Nephron progenitor cell (in vitro differentiated cells): ENCODE measurements at places on chromosomes 16 and 17.
A peak's percentile ranks its signal among the peaks of the same experiment; 100 is the strongest.

DNA sequence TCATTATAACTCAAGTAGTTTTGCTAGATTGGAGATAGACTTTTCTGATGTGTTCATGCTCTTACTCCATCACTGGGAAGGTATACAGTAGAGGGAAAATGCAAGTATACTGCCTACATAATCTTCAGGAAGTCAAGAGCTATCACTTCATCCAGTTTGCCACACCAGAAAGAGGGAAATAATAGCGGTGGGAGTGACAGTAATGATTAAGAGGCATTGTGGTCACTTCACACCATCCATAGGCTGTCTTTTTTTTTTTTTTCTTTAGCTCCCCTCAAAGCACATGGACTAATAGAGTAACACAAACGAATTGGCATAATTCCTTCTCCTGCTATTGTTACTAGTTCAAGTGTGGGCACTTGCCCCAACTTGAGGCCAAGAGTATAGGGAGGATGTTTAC, 28.4 kb upstream of the HLF start:
- no peak for DNase-seq

DNA sequence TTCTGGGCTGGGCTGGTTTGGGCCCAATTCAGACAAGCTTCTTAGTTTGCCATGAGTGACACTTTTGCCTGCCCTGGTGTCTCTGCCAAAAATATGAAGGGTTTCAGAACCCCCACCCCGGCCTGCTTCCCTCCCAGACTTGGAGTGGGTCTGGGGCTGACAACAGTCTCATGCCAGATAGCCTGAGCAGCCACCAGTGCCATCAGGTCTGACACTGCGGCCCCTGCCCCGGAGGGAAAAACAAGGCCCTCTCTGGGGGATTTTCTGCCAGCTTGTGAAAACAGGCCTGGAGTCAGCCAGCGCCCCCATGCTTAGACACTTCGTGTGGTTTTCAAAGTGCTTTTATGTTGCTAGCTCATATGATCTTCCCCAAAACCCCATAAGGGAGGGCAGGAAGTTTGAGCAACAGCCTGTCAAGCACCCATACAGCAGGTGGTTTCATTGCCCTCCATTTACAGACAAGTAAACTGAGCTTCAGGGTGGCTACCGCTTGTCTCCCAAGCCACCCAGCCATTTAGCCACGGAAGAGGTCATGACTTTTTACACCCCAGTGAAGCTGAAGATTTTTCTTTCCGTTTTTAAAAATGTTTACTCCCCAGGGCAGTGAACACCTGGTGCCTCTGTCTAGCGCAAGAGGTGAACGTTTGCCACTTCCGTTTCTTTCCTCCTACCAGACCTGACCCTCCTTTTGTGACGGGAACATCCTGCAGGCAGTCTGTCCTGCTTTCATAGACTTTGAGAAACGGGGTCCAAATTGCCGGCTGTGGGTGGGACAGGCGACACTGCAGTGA, 300.6 kb downstream of the SEC14L1 start:
- no peak for DNase-seq

DNA sequence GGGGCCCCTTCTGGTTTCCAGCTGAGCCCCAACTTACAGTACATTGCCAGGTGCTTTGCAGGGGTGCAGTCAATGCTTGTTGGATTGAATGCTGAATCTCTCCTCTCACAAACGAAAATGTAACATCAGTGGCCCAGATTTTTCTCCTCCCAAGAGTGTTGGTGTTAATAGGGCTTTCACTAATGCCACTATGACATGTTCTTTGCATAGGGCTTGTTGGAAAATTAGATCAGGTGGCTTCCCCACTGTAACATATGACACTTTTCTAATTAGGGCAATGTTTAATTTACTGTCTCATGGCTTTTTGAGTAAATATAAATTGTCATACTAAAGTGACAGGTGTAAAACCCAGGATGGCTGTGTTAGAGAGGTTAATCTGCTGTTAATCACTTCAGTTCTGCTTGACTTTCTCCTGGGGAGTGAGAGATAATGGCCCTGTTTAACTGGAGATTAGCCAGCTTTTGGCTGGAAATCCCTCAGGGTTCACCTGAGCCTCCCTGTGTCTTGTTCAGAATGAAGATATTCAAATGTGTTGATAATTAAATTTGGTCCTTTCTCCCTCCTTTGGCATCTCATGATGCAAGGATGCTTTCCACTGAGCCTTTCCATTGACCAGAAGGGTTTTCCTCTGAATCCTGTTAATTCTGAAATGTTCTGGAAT, 502.3 kb downstream of the RBFOX1 start:
- DNase-seq = no peak

GRCh38 chr17:32298721-32299579, 33.3 kb downstream of the RHBDL3 start:
- DNase-seq = peak; percentile 37

DNA sequence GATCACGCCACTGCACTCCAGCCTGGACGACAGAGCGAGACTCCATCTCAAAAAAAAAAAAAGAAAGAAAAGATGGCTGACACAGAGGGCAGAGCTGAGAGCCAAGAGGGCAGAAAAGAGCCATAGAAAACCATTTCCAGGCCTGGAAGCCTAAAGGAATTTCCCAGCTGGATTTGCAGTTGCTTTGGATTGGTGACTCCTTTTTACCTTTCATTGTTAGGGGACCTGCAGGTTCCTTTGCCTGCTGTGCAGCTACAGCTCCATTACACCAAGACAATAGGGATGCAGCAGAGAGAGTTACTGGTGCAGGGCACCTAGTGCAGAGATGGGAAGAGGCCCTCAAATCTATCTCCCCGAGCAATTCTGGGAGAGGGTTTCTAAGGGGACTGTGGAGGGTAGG, 18.4 kb downstream of the ZNF668 start:
- DNase-seq = no peak

DNA sequence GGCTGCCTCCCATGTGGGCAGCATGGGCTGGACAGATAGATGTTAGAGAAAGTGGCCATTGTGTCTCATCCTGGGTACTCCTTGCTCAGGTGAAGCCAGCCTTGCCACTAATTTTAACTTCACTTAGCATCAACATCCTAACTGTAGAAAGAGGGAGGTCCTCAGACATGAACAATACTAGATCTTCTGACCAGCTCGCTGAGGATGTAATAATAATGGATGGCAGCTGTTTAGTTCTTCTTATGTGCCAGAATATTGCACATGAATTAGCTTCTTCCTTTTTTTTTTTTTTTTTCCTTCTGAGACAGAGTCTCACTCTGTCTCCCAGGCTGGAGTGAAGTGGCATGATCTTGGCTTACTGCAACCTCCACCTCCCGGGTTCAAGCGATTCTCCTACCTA, 232.4 kb downstream of the CCDC182 start:
- no peak for DNase-seq

GRCh38 chr16:11361701-11362451, 16.6 kb downstream of the RMI2 start:
- no peak for DNase-seq

GRCh38 chr17:45895969-45896785, 1.8 kb downstream of the MAPT start:
- DNase-seq = peak; percentile 29

DNA sequence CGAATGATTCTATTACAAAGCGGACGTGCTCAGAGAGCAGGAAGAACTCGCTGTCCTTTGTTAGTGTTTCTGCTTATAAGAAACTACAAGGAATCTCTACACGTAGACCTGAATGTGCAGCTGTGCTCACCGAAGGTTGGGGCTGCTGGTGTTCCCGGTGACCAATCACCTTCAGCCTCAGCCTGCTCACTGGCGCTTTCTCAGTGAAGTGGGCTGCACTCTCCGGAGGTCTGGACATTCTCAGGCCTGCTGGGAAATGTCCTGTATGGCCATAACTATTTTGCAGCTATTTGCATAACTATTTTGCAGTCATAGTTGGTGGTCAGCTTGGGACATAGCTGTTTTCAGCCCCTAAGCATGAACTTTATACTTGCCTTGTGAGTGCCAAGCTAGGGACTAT, 9.7 kb upstream of the CIAO3 start:
- DNase-seq = no peak

- no peak for DNase-seq
Measured at GRCh38 chr17:82449883-82450356, 632 bp downstream of the CYBC1 start.

DNA sequence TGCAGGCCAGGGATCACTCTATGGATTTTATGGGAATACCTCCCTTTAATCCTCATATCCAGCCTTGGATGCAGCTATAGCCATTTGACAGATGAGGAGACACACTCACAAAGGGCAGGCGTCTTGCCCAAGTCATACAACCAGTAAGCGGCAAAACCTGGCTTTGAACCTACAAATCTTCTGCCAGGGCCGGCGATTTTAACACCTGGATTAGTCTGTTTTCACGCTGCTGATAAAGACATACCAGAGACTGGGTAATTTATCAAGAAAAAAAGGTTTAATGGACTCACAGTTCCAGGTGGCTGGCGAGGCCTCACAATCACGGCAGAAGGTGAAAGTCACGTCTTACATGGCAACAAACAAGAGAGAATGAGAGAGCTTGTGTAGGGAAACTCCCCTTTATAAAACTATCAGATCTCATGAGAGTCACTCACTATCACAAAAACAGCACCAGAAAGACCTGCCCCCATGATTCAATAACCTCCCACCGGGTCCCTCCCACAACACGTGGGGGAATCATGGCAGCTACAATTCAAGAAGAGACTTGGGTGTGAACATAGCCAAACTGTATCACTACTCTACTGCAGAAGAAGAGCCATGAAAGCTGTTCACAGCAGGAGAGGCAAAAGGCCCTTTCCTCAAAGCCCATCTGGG, 67.5 kb downstream of the XYLT1 start:
- no peak for DNase-seq

- no peak for DNase-seq
Measured at GRCh38 chr17:10836145-10836544, 1.7 kb downstream of the PIRT start.

- DNase-seq = peak; percentile 15
Measured at GRCh38 chr17:68197997-68198930, 49.6 kb upstream of the AMZ2 start.

DNA sequence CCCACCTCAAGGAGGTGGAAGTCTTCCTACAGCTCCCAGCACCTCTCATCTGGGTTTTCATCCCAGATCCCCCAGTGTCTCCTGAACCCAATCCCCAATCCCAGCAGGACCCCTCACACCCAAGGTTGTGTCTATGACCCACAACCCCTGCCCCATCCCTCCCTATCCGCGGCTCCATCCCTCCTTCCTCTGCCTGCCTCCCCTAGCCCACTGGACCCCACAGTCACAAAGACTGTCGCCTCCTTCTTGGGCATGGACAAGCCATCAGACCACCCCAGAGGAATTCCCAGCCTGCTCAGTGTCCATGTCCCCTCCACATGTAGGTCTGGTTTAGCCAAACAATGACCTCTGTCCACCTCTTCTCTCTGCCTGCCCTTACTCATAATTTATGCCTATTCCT, 12.3 kb downstream of the CES1 start:
- DNase-seq = no peak

DNA sequence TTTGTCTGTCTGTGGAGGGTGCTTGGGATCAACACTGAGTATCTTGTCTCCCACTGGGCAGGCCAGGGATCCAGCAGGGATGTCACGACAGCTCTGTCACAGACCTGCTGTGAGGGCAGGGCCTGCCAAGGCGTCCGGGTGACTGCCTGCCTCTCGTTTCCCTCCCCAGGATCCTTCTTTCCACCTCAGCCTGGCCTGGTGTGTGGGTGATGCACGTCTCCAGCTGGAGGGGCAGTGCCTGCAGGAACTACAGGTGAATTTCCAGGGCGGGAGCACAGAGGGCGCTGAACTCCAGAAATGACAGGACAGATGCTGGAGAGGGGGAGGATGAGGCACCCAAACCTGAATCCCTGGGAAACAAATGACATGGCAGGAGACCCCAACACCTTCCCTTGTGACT, 6.8 kb upstream of the MMP15 start:
- DNase-seq = no peak

GRCh38 chr17:39486242-39486641, 25.0 kb downstream of the CDK12 start:
- no peak for DNase-seq

DNA sequence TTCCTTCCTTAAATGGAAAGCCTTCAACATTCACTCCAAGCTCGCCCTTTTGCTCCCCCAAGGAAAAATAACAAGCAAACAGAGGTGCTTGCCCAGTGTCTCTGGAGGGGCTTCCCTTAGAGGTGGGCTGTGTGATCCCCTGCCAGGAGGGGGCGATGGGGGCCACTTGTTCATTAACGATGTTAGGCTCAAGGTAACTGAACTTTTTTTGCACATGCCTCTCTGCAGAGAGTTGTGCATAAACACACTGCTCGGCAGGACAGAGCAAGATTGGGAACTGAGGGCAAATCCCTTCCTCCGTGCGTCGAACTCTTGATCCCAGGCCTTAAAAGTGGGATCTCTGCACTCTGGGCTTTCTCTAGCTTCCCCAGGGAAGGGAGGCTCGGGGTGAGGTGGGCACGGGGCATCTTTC, 15.5 kb upstream of the NAGLU start:
- DNase-seq = peak; percentile 56

- DNase-seq = no peak
Measured at GRCh38 chr17:71632328-71632727, 488.5 kb upstream of the SOX9 start.

DNA sequence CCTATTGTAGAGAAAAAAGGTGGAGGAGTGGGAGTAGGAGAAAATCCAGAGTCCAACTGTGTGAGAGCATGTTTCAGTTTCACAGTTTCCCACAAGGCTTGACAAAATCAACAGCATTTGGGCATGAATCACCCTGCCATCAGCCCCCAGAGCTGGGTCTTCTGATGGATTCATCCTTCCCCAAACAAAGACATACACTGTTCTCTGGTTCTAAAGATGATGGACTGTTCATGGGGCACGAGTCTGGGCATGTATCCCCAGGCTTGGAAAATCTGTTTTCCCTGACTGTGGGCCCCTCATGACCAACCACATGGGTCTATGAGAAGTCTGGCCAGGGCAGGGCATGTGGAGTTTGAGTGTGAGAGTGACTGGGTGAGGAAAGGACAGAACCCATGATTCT, 210.4 kb upstream of the IRX5 start:
- DNase-seq = no peak

GRCh38 chr17:50924800-50925199, 58.6 kb upstream of the TOB1 start:
- DNase-seq = no peak

- DNase-seq = no peak
Measured at GRCh38 chr17:35895636-35896587, 15.8 kb upstream of the CCL5 start.

DNA sequence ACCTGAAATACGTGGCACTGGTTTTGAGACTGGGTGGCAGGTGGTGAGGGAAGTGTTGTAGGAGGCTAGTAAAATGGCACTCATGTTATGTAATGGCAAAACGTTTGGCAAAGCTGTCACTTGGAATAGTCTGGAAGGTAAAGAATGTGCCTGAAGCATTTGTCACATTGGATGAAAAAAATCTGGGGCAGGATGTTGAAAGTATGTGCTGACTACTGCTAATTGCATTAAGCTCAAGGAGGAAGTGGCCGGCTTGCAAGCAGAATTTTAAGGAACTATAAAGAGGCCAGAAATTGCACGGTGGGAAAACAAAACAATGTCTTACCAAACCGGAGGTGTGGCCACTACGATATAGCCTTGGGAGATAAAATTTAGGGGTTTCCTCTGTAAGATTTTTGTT, 26.6 kb upstream of the NLRP1 start:
- DNase-seq = no peak
